ENCODE measurements at places on chromosomes 5 and 9.

DNA sequence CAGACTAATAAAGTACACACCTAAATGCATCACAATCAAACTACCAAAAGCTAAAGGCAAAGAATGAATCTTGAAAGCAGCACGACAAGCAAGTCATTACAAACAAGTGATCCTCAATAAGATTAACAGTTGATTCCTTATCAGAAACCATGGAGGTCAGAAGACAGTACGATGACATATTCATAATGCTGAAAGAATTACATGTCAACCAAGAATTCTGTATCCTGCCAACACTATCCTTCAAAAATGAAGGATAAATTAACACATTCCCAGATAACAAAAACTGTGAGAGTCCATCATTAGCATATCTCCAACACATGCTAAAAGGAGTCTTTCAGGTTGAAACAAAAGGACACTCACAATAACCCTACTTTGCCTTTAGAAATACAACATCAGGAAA lies 39.4 kb downstream of the NR3C1 start:
- DNase-seq, result no peak

- peak; percentile 80 for DNase-seq
These were observed 255.2 kb upstream of the TNC start for GRCh38 chr9:115373000-115373709.

- DNase-seq, result no peak
These were observed 46.0 kb upstream of the CDKN2B start for GRCh38 chr9:22055090-22055489.

- DNase-seq, result no peak
These were observed 68.1 kb downstream of the UBE2R2 start for GRCh38 chr9:33884856-33885701.

- DNase-seq, result no peak
These were observed 50.8 kb downstream of the MRPL36 start for GRCh38 chr5:1748845-1749244.

- DNase-seq, result no peak
These were observed 129.4 kb upstream of the BASP1 start for GRCh38 chr5:17088051-17088450.

DNA sequence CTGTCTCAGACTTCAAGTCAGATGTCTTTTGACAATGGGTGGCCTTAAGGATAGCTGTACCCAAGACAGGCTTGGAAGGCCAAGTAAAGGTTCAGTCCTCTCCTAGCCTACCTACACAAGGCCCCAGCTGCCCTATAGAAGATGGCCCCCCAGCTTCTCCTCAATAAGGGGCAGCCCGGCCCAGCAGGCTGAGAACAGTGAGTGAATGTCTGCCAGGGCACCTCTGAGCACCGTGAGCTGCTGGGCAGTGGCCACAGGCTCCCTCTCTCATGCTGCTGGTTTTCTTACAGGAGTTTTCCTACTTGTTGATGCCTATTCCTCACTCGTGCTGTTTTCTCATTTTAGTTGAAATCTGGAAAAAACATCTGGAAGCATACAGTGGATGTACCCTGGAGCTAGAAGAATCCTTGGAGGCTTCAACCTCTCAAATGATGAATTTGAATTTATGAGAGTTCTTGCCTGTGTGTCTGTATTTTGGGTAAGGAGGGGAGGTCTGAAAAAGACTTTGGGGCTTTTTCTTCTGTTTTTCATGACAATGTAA lies 40.1 kb downstream of the SECISBP2 start:
- no peak for DNase-seq

GRCh38 chr9:104456831-104457230 lies 47.2 kb upstream of the OR13F1 start:
- DNase-seq, result no peak

GRCh38 chr5:143376911-143377813 lies 26.3 kb downstream of the NR3C1 start:
- no peak for DNase-seq

DNA sequence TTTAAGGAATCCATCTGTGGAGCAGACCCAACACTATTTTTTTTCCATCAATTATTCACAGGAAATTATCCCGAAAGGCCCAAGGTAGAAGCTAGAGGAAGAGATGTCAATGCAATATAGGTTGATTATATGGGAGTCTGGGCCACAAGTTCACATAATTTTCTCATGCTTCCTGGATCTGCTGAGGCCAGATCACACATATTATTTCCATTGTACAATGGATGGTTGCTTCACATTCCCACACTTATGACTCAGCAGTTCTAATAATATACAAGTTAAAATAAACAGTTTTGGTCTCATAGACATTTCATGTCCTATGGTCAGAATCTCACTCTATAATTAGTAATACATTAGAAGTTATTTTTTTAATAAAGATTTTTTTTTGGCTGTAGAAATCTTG lies 66.0 kb upstream of the PTPRD start:
- no peak for DNase-seq

DNA sequence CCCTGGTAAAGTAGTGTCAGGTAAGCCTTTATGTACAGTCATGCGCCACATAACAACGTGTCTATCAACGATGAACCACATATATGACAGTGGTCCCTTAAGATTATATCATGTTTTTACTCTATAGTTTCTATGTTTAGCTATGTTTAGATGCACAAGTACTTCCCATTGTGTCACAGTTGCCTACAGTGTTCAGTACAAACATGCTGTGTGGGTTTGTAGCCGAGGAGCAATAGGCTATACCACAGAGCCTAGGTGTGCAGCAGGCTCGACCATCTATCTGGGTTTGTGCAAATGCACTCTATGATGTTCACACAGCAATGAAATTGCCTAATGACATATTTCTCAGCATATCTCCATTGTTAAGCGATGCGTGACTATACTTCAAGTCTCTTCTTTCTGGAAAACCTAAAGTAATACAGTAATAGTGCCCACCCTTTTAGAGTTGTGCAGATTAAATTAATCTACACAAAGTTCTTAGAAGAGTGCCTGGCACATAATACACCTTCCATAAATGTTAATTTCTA lies 295.9 kb downstream of the ARHGAP26 start:
- no peak for DNase-seq

- no peak for DNase-seq
These were observed 115.1 kb upstream of the SHB start for GRCh38 chr9:38183994-38184568.

DNA sequence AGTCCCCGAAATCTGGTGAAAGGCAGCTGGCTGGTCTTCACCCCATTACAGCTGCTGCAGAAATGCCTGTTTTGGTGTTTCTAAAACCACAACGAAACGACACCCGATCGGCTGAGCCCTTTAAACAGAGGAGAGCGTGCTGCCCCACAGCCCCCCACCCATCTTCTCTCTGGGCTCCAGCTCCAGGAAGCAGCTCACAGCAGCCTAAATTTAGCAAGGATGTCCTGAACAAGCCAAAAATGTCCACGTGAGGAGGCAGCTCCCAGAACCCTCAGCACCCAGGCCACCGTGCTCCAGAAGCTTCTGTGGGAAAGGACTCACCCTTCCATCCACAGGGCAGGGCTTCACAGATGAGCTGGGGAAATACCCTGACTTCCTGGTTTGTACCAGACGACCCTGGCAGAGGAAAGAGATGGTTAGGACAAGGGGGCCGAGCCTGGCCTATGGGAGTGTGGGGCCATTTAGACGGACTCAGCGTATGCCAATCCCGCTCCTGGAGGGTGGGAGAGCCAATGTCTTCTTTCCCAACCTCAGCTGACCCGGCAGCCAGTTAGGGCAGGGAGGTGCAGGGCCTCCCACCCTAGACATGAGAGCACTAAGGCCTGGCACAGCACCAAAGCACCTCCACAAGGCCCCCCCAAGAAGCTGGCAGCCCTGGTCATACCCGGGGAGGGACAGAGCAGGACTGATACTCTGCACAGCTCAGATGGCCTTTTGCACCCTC lies 39.1 kb upstream of the SARDH start:
- no peak for DNase-seq

GRCh38 chr9:72557549-72557948 lies 36.1 kb downstream of the TMC1 start:
- peak; percentile 68 for DNase-seq

GRCh38 chr9:89483592-89484474 lies 14.1 kb downstream of the SEMA4D start:
- DNase-seq, result no peak

DNA sequence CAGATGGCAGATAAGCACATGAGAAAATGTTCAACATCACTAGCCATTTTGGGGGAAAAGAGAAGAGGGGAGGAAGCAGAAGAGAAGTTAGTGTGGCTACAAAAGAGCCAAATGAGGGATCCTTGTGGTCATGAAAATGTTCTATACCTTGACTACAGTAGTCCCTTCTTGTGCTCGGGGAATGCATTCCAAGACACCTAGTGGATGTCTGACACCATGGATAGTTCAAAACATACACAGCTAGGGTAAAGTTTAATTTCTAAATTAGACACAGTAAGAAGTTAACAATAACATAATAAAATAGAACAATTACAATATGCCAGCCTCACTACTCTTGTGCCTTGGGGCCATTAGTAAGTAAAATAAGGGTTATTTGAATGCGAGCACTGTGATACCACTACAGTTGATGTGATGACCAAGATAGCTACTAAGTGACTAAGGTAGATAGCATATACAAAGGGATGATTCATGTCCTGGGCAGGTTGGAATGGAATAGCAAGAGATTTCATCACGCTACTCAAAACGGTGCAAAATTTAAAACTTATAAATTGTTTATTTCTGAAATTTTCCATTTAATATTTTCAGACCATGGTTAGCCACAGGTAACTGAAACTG lies 344.1 kb downstream of the NR2F1-AS1 start:
- no peak for DNase-seq

DNA sequence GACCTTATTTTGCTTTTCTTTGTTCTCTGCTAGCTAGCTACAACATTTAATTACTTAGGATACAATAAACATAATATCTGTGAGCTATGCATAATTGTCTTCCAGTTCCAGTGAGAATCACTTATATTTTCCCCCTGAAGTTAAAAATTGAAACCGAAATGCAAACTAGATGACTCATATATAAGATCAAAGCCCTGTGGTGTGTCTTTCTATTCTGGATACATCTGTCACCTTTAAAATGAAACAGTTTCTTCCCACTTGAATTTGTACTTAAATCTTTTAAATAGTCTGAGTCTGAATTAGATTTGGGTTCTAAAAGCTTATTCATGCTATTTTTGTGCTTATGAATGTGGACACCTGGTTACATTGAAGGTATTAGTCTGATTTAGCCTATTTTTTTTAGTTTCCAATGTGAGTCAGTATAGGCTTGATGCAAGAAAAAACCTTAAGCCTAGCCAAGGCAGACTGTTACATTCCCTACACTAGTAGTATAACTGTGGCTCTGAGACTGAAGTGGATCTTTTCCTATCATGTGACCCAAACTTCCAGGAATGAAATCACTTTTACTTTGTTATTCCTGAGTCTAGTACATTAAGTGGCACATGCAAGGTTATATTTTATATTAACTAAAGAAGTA lies 703.5 kb upstream of the RGMB start:
- no peak for DNase-seq

DNA sequence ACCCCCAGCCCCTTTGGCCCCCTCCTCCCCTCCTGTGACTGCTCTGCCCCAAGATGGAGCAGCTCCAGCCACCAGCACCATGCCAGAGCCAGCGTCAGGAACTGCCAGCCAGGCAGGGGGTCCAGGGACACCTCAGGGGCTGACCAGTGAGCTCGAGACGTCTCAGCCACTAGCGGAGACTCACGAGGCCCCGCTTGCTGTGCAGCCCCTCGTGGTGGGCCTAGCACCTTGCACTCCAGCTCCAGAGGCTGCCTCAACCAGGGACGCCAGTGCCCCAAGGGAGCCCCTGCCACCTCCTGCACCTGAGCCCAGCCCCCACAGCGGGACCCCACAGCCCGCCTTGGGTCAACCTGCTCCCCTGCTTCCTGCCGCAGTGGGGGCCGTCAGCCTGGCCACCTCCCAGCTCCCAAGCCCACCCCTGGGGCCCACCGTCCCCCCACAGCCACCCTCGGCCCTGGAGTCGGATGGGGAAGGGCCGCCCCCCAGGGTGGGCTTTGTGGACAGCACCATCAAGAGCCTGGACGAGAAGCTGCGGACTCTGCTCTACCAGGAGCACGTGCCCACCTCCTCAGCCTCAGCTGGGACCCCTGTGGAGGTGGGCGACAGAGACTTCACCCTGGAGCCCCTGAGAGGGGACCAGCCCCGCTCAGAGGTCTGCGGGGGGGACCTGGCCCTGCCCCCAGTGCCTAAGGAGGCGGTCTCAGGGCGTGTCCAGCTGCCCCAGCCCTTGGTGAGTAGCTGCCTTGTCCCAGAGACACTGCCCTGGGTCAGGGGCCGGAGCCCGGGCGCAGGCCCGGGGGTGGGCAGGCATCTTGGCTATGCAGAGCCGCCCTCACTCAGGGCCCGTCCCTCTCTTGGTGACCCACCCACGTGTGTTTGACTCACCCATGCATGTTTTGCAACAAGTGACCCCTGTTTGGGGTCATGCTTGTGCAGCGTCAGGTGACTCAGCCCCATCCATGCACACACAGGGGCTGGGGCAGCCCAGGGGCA lies 105.2 kb downstream of the WNK2 start:
- DNase-seq, result no peak

DNA sequence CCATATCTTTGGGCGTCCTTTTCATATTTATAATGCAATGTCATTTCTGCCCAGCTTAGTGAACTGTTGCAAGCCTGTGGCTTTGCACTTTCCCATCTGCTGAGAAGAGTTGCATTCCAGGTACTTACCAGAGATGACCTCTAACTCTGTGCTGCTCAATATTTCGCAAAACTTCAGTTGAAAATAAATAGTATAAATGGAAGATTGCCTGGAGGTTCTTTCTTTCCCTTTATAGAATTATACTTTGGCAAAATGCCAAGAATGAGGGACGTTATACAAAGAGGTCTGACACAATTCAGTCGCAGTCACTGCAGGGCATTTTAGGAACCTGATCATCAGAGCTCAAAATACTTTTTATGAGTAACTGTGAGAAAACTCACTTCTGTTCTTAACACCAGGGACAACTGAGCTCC lies 18.9 kb upstream of the VLDLR start:
- no peak for DNase-seq

DNA sequence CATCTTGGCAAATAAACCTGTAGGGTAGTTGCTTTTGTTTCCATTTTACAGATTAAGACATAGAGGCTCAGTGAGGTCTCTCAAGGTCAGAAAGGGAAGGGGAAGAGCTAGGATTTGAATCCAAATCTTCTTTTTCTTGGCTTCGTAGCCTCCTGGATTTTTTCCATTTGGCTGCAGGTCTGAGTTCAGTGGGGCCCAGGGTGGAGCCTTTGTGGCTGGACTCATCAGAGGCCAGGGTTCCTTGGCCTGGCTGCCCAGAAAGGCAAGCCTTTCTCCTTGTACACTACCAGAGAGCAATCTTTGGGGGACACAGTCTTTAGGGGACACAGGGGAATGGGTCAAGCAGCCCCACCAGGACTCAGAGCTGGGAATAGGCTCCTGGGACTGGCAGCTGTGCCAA lies 10.5 kb upstream of the TRAF1 start:
- DNase-seq, result no peak

- no peak for DNase-seq
These were observed 12.2 kb upstream of the SYK start for GRCh38 chr9:90789408-90789807.

GRCh38 chr9:115400796-115401195 lies 282.8 kb upstream of the TNC start:
- peak; percentile 81 for DNase-seq

Measured in AG09309 (cell line).